Dorsolateral prefrontal cortex (tissue), 122 donors: ENCODE measurements at places on chromosomes 12 and 14.

- no peak for DNase-seq
Observed at GRCh38 chr12:54286042-54287030, 5.8 kb downstream of the HNRNPA1 start.

- DNase-seq: no peak
Observed at GRCh38 chr12:26028953-26029735, 70.7 kb downstream of the RASSF8 start.

DNA sequence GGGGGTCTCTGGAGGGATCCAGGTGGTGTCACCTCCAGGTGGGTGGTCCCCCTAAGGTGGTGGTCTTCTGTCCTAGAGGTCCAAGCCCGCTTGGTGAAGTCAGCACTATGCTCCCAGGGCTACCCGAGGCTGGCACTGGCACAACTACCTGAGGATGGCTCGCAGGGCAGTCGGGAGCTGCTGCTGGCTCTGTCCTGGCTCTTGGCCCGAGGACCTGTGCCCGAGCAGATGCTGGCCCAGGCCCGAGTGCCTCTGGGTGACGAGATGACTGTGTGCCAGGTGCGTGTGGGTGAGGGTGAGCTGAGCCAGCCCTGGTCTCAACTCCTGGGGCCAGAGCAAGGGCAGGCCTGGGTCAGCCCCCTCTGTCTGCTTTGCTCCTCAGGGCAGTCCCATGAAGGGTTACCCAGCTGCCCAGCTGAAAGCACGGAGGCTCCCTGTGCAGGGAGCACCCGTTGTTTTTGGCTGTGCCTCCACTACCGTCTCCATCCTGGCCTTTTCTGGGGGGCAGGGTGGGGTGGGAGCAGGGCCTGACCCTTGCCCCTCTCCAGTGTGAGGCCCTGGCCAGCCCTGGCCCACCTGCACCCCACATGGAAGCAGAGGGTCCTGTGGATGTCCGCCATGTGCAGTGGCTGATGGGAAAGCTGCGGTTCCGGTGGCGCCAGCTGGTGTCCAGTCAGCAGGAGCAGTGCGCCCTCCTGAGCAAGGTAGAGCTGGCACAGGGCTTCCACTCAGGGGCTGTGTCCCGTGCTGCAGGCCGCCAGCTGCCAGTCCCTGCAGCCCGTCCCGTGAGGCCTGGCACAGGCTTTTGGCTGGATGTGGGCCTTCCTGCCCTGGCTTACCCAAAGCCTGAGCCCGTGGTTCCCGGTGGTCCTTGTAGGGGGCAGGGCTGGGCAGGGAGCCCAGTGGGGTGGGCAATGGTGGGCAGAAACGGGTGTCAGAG, 1.3 kb downstream of the TEDC1 start:
- DNase-seq: no peak

DNA sequence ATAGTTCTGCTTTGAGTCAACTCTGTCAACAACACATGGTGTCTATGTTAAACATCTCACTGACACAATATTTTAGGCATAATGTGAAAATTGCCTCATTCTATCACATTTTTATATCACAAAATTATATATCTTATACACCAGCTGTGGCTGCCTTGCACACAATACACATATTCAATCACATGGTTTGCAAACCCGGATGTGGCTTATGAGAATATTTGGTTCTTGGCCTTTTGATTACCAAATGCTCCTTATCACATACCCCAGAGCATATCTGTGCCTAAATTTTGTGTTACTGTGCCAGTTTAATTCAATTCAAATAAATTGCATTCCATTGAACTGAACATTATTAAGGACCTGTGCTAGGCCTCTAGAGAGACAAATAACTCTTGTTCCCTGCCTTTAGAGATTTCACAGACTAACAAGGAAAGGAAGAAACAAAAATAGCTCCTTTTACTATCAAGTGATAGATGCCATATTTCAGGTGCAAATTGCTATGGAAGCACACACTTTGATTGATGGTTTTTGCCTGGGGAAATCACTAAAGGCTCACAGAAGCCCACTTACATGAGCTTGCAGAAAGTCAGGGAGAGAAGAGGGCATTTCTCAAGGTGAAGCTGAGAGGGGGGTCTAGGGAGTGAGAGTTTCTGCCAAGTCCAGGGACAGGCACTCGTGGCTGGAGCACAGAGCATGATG, 63.4 kb downstream of the PPP1R36 start:
- no peak for DNase-seq

DNA sequence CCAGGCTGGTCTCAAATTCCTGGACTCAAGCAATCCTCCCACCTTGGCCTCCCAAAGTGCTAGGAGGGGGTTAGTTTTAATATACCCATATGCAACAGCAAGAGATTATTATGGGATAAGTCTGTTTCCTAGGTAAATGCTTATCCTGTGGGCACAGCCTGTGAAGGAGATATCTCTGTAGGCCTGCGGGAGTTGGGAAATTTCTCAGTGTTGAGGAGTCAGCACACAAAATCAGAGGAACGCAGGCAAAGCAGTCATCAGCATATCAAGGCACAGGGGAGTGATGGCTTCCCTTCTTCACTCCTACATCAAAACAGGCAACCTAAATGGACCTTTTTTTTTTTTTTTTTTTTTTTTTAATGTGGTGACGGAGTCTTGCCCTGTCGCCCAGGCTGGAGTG, 20.9 kb upstream of the TMED10 start:
- DNase-seq: no peak

DNA sequence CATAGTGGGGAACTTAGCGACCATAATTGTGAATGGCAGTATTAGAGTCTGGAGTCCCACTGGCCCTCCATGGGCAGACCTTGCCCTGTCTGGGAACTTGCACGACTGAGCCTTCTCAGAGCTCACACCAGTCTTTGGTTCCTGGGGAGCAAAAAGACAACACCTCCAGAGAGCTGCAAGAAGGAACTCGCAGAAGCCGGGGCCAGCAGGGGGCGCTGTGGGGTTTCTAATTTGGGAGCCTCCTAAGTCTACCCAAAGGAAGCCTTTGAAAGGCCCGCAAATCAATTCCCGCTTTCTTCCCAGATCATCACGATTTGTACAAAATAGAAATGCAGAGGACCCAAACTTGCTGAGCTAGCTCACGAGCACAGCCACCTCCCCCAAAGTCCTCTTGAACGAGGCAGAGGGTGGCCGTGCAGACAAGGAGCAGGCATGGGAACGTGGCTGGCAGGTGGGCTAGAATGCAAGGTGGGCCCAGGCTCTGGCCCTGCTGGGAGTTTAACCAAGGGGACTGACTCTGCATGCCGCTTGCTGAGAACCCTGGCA, 46.3 kb upstream of the FBXO21 start:
- peak; percentile 91 for DNase-seq

DNA sequence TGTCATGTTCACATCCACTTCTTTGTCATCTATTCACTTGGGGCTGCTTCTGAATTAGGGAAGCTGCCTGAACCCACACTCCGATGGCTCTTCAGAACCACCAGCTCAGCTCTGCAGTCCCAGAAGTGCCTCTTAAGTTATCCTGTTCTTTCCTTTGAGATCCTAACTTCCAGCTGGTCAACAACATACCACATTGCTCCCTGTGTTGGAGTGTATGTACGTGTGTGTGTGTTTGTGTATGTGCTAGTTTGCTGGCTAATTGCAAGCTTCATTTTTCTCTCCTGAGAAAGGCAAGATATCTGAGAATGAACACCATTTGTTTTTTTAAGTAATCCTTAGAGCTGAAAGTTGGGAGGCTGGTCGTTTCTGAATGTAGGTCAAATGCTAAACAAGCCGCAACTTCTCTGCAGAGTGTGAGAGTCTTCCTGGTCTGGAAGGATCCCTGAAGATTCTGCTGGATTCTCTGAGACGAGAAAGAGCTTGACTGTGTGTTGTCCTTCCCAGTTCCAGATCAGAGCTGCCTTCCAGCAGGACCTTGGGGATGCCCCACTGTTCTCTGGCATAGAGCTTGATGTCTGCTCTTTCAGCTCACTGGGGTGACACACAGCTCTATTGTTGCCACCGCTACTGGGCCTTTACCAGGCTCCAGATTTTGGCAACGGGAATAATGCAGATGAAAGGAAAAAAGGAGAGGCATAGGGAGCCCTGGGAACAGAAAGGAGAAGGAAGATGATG, 839 bp downstream of the GSG1 start:
- DNase-seq: peak; percentile 73

DNA sequence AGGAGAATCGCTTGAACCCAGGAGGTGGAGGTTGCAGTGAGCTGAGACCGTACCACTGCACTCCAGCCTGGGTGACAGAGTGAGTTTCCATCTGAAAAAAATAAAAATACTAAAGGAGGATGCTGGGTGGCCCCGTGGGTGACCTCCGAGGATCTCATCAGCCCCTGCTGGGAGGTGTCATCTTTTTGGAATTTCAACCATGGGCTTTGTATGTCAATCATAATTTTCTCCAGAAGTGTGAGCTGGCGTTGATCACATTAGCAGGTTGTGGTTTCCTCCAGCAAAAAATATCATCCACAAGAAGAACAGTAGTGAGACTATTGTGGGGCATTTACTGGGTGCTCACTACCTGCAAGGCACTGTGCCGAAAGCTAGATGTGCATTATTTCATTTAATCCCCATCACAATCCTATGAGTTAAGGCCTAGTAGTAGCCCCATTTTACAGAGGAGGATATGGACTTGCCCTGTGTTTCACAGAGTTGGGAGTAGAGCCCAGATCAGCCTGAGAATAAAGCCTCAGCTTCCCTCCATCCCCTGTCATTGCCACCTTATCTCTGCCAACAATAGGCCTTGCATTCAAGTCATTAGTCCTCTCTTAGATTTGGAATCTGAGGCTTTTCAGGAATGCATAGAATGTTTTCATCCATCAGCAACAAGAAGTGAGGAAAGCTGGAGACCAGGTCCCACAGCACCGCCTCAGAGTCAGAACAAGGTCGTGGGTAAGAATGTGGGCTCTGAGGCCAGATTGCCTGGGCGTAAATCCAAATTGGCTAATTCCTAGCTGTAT, 39.8 kb downstream of the SVOP start:
- DNase-seq: no peak

DNA sequence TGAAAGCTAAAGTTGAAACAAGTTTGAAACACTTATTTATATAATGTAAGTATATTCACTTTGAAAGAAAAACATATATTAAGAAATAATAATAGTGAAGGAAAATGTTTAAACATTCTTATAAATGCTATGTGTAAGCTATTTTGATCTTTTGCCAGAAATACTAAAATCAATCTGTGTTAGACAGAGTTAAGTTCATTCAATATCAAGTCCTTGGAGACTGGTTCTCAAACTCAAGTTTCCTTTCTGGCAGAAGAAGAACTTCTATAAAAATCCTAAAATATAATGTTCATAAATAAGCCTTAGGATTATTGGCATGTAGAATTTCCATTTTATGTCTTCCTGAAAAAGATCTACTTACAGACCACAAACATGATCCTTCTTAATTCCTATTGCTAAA, 45.3 kb downstream of the TAOK3 start:
- no peak for DNase-seq

DNA sequence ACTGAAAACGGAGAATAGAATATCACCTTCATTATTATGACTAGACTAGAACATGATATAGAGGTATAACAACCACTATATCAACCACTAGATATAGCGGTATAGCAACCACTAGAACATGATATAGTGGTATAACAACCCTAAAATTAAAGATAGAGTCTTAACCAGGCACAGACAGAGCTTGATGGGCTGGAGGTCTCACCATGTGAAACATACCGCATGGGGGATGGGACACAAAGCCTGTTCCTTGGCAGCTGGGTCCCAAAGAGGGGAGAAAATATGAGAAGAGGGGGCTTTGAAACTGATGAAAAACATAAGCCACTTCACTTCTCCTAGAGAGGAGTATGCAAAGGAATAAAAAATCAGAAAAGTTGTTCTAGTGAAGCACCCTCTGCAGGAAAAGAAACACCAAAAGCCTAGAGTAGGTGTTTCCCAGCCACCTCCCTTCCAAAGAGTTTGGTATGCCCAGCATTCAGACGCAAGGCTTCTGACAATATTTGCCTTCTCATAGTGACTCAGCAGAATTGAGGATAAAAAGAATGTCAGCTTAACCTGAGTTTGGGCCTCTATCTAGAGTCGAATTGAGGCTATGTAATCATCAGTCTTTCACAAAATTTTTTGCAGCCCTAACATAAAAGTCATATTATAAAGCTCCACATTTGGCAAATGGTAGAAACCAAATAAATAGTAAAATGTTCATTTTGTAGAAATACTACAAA, 316.4 kb downstream of the NOVA1 start:
- DNase-seq: no peak

DNA sequence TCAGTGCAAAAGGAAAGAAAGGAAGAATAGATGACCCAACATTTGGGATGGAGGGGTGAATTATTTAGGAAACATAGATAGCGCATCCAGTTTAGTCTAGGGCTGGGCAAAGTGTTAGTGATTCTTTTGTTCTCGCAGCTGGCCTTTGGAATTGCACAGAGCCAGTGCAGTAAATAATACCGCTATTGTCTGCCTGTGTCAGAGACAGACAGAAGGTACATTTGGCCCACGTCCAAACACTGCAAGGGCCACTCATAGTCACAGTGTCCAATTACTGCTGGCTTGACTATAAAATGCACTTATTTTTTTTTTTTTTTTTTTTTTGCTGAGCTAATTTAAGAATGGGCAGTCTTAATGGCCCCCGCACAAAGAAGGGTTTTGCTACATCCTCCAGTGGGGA, 638.6 kb downstream of the BCL11B start:
- DNase-seq: peak; percentile 37

- no peak for DNase-seq
Observed at GRCh38 chr12:94987076-94987669, 16.3 kb downstream of the NDUFA12 start.

DNA sequence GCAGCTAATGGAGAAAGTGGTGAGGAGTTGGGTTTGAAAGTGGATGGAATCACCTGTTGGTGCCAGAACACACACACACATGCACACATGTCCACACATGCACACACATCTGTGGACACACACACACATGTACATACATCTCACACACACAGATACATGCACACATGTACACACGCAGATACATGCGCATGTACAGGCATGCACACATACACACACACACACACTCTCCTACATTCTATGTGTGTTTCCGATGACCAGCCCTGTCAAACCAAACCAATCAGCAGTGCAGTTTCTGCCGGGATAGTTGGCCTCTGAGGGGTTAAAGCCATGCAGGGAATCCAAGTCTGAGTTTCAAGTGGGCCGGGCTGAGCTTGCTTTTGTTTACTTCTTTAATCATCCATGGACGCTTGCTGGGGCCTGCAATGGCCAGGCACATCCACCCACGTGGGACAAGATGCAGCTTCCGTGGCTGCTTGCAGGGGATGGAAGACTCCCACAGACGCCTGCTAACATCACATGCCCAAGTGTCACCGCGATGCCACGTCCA, 52.5 kb downstream of the GALNT9 start:
- DNase-seq: no peak

DNA sequence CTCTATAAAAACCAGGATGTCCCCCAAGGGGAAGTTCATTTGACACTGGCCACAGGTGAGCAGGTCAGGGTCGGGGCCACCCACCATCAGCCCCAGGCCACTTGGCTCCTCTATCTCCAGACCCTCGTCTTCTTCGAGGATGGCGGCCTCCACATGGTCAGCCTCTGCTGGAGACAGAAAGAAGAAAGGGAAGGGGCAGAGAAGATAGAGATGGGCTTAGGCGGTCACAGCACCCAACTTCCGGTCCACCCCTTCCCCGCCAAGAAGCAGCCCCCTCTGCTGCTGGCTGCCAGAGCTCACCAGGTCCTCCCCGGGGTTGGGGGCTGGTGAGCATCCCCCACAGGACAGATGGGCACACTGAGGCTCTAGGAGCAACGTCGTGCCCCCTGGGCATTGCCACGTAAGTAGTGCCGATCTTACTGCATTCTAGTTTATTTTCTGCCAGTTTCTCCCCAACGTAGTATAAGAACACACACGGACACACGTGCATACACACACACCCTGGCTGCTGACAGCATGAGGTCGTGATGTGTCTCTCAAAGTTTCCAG, 14.2 kb downstream of the BCL11B start:
- no peak for DNase-seq
